Suppressor macrophage treated with lipopolysaccharide for 1 hour (primary cell): ENCODE measurements at places on chromosomes 16 and 17.
A peak's percentile ranks its signal among the peaks of the same experiment; 100 is the strongest.

DNA sequence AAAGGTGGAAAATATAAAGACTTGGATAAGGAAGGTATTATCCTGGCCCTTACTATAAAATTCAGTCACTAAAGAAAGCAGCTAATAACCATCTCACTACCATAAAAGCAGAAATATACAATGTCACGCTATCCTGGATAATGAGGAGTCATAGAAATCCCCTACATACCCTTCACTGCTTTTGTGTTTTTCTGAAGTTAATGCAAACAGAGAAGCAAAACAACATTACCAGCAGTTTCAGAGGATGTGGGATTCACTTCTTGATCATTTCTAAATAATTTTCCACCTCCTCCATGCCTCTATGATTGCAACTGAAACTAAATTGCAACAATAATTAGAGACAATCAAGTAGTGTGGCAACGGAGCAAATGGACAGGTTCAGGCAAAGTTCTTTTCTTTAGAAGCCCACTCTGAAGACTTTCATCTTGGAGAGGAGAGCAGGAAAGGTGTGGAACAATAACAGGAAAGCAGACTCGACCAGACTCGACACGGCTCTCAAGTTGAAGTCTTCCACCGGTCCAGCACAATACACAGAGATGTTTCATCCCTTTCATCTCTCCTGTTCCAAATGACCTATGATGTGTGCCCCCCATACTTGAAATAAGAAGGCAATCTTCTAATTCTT is 10.2 kb downstream of the CYTH1 start:
- peak; percentile 79 for DNase-seq

DNA sequence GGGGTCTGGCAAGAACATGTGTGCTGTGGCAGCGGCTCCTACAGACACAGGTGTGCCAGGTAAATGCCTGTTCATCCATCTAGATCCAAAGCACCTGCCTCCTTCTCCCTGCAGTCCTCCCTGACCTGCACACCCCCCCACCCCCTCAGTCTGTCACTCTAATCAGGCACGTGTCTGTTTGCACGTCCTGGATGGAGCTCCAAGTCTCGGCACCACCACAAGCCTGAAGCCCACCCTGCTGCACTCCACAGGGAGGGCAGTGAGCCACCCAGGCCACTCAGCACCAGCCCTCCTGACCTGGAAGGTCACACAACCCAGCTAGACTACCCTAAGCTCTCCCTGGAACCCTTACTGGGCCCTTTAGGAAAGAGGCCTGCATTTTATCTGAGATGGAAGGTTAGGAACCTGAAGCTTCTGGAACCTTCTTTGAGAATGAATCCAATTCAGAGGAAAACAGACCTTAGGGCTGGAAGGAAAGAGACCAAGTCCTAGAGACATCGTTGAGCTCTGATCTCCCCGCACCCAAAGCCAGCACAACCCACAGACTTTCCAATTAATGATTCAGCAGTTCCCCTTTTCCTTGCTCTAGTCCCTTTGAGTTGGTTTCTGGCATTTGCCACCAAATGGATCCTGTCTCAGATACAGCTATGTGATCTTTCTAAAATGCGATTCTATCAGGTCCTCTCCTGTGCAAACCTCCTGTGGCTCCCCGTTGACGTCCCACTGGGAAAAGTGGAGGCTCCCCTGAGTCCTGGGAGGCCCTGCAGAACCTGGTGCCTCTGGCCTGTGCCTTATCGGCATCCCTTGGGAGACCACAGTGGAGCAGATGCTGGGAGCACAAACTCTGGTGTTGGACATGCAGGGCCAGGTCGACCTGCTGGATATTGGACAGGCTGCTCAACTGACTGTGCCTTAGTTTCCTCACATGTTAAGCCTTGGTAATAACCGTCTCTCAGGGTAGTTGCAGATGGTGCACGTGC is 67.9 kb downstream of the PRMT7 start:
- DNase-seq: peak; percentile 61

DNA sequence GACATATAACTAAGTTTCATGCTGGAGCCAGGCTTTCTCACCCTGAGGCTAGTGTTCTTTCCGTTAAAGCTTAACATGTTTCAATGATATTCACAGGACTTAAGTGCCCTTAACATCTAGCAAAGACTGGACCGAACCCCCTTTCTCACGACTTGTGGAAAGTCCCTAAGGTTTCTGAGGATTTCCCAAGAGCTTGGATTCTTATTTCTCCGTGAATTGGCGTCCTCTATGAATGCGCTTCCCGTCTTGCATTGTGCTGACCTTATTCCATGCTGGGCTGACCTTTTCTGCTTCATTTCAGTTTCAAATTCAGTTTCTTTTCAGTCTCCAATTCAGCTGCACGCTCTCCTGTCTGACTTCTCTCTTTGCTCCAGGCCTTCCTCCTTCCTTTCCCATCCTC is 206.4 kb downstream of the HS3ST3A1 start:
- no peak for DNase-seq

GRCh38 chr17:17892731-17893130 is 55.9 kb upstream of the SREBF1 start:
- DNase-seq: no peak

DNA sequence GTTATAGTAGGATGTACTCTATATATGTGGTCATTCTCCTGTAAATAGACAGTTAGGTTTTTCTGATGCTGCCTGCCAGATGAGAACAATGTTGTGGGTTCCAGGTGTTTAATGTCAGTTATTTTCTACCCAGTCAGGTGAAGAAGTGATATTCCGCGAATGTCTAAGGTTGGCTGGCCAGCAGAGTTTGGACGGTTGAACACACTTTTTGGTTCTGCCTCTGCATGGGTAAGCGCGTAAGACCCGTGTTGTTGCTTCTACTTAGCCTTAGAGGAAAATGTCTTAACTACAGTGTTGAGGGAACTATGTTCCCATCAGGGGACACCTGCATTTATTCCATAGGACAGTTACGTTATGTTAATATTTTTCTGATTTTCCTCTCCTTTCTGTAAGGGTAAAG is 162.6 kb downstream of the MAP2K6 start:
- no peak for DNase-seq

- no peak for DNase-seq
Observed at GRCh38 chr17:2211661-2212399, 91.8 kb downstream of the SMG6 start.

DNA sequence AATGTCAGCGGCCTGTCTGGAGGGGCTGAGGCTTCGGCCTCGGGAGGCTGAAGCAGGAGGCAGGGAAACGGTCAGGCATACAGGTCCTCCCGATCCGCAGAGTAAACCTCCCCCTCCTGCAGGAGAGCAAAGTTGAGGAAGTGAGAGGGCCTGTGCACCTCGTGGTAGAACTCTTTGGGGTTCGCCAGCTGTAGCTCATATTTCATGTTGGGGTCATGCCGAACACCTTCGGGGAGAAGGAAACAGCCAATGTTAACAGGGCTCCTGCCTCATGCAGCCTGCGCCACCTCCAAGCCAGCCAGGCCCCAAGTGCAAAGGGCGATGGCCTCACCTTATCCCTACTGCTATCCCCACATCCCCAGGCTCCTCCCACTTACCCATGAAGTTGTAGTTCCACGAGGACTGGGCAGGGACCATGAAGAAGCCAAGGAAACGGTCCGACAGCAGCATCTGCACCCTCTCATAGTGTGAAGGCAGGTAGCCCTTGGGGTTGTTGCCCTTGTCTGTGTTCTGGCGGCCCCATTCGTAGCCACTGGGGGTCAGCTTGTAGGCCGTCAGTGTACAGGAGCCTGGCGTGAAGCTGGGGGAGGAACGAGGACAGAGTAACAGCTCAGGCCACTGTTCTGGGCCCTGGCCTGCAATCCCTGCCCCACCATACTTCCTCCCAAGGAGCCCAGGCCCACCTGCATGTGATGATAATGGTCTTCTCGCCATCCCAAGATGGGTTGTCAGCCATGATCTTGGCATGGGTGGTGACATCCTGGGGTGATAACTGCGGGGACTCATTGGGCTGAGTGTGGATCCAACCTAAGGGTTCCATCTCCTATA is 1.3 kb upstream of the RILP start:
- DNase-seq: no peak

DNA sequence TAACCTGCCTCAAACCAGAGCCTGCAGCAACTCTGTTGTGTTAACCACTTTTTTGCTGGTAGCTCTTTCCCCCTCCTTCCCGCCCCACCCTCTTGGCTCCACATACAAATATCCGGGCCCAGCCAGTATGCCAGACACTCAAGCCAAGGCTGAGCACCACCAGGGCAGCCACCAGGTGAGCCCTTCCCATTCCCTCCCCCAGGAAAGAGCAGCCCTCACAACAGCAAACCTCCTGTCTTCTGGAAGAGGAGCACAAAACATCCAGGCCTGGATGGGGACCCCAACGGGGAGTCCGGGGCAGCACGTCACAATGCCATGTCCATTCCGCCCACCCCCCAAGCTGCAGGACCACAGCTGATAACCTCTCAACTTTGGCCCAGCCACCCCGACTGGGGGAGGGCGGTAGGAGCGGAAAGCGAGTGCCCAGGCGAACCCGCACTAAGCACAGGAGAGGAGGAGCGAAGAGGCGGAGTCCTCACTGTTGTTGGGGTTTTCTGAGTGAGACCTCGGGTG is 757 bp downstream of the ORMDL3 start:
- no peak for DNase-seq

GRCh38 chr16:14133907-14134306 is 62.8 kb downstream of the MRTFB start:
- DNase-seq: no peak

- DNase-seq: no peak
Observed at GRCh38 chr17:17758941-17759563, 77.7 kb downstream of the SREBF1 start.

DNA sequence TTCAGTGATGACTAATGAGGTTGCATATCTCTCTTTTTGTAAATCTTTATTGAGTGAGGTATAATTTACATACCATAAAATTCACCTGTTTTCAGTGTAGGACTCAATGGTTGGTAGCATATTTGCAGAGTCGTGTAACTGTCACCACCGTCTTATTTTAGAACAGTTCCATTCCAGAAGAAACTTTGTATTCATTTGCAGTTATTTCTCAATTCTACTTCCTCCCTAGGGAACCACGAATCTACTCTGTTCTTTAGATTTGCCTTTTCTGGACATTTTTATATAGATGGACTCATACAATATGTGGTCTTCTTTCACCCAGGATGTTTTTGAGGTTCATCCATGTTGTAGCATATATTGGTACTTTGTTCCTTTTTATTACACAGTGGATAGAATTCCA is 3.7 kb downstream of the FTO start:
- no peak for DNase-seq
